GF-D8 (cell line): ENCODE measurements at places on chromosomes 2 and 18.
A peak's percentile ranks its signal among the peaks of the same experiment; 100 is the strongest.

GRCh38 chr2:27831279-27832050, 58.7 kb downstream of the RBKS start:
- DNase-seq = peak; percentile 89

DNA sequence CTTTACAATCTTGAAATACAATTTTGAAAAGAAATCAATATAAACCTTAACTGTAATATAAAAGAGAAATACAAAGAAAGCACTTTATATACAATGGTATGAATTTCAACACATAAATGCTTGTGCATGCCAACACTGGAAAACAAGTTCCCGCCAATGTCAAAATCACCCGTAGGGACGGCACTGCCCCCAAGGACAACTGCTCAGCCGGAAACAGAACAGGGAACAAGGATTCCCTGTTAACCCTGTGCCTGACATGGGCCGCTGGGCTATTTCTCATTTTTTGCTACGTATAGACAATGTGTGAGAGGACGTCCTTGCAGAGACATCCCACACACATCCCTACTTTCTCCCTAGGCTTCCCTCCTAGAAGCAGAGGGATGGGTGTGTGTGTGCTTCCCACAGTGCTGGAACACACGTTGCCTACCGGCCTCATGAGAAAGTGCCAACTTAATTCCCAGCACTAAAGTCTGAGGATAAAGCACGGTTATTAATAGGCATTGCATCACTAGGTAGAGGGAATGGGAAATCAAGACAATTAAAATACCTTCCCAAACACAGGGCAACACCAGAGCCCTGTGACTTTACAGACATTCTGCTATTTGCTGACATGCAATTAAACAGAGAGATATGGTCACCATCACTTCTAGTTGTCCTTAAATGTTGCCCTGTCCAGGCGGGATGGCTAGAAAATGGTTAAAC, 14.4 kb downstream of the AFG3L2 start:
- DNase-seq = no peak

- peak; percentile 32 for DNase-seq
Observed at GRCh38 chr2:47015206-47015605, 99.6 kb upstream of the MCFD2 start.

- DNase-seq = no peak
Observed at GRCh38 chr2:76283350-76283749, 572.6 kb upstream of the GCFC2 start.

DNA sequence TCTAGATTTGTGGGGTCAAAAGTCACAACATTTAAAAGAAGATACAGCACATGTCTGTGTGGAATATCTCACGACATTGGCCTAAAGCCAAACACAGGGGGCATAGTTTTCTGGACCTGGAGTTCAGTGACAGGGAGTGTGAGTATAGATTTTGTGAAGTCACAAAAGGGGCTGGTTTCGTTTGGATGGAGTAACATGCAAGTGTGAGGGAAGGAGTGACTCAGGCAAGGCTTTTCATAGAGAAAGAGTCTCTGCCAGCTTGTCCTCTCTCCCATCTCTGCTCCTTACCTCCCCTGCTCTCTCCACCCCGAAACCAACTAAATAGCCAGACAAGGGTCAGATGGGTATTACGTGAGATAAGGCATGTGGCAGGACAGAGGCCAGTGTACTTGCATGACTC, 3.7 kb upstream of the EPAS1 start:
- no peak for DNase-seq

GRCh38 chr2:109189751-109190150, 60.7 kb downstream of the SH3RF3 start:
- no peak for DNase-seq

GRCh38 chr2:232973011-232973735, 39.9 kb downstream of the NGEF start:
- no peak for DNase-seq

DNA sequence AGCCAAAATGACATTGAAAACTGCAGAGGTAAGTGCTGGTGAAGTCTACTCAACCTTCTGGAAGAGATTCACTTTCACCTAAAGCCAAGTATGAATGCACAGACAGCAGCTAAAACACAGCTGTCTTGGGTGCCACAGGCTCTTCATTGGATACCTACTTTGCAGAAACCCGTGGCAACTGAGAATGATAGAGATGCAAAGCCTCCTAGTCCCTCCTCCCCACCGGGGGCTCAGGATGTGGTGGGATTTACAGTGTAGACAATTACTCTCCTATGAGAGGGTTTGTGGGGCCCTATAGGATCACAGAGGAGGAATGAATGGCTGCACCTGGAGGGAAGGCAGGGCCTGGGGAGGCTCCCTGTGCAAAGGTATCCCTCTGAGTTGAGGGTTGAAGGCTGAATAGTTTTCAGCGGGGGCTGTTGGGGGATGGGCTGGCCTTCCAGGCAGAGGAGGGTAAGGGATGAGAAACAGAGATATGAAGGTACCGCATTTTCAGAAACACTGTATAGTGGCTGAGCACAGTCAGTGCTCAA, 131.6 kb downstream of the RNF144A start:
- no peak for DNase-seq

- no peak for DNase-seq
Observed at GRCh38 chr2:80499095-80499494, 194.5 kb upstream of the LRRTM1 start.

- DNase-seq = no peak
Observed at GRCh38 chr2:15980605-15981098, 40.3 kb downstream of the MYCN start.
